ENCODE measurements at places on chromosomes 3 and 15.

DNA sequence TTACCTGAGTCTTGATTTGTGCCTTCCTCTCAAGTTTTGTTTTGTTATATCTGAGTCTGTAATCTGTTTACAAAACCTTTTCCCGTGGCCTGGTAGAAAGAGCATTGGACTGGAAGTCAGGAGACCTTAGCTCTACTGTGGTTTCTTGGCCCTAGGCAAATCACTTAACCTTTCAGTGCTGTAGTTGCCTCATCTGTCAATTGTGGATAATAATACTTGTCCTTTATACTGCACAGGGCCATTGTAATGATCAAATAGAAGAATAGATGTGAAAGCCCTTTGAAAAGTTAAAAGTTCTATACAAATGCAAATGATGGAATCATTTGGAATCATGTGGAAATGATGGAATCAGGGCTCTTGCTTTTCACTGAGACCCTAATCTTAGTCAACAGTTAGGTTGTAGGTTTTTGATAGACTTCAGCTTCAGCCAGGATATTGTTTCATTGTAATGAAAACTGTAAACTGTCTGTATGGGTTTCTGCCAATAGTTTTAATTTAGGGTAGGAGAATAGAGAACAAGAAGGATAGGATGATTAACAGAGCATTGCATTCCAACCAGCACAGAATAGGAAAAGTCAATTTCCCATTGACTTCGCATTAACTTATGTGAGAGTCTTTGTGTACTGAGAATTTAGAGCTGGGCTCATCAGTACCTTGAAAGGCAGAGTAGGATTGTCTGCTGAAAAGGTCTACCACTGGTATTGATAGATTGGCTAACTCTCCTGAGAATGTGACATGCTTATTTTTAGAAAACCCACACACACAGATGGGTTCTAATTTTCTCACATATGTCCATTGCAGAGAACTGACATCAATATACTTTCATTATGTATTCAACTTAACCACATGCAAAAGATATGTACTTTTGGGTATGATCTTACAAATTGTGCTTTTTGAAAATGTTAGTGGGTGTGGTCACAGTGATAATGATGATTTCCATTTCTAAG, 21.8 kb downstream of the MAP2K5 start:
- no peak for DNase-seq

- no peak for DNase-seq
These were observed 41.8 kb downstream of the ITGA11 start for GRCh38 chr15:68389936-68390817.

- DNase-seq = no peak
These were observed 188.7 kb upstream of the FEZF2 start for GRCh38 chr3:62562017-62562416.

DNA sequence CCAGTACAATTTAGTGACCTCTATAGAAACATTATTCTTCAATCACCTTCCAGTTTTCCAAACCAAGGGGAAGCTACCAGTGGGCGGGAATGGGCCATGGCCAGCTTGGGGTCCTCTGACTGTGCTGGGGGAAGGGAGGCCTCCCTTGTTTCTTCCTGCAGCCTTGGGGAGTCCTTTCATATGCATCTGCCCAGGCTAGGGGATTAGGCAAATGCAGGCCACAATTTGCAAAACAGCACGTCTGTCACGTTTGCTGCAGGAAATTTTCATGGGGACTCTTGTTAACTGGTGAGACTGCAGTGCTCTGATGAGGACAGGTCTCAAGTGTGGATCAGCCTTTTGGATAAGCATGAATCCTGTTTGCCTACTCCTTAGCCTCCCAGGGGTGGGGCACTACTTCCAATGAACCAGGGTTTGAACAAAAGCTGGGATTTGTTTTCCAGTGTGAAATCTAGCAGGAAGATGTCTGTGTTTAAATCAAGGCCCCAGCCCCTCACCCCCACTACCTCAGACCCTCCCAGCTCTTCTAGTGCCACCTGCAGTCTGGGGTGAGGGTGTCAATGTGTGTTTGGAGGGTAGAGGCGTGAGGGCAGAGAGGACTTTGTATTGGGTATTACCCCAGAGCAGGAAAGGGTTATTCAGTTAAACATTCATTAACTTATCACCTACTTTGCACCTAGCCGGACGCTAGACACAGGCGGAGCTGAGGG, 219.9 kb downstream of the OPA1 start:
- DNase-seq = no peak

DNA sequence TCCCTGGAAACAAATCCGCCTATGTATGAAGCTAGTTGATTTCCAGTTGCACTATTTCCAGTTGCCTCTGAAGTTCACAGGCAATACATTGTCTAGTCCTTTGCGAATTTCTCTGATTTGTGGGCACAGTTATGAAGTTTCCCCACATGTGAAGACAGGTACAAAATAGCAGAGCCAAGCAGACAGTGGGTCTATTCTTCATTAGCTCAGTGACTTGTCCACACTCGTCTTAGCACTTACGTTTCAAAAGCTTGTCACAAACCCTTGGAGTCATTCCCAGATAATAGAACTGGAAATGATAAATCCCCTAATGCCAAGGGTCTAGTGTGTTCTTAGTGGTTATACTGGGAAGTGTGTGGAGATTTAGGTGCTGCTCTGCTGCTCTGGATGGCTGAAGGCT, 14.5 kb downstream of the SRPRB start:
- DNase-seq = no peak

GRCh38 chr15:48869966-48870365, 8.0 kb upstream of the EID1 start:
- DNase-seq = no peak

Measured in nucleus accumbens (tissue), 56 donors.